Fibroblast of villous mesenchyme (primary cell): ENCODE measurements at places on chromosomes 12 and 14. TPM values are rescaled to one million over a fixed set of nuclear protein-coding genes. Genes with fewer than 3 reads are reported as not detected.

Gene HELB
- 1.7 and 2.3 TPM in 2 replicates for total RNA-seq

Gene LAG3
- 0.43 and 0.64 TPM in 2 replicates for total RNA-seq

Gene PARPBP
- 8.7 and 13.0 TPM in 2 replicates for total RNA-seq

DNA sequence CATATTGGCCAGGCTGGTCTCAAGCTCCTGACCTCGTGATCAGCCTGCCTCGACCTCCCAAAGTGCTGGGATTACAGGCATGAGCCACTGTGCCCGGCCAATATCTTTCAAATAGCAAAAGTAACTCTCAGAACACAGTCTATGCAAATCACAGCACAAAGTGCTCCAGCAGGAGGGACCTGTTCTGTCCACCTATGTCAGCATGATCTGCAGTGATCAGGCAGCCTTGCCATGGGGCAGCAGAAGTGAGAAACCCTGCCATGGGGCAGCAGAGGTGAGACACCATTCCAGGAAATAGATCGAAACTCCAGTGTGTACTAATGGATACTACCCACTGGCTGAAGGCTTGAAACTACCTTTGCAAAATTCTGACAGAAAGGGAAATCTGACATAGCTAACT lies 78.5 kb upstream of the EIF5 start:
- DNase-seq: no peak

DNA sequence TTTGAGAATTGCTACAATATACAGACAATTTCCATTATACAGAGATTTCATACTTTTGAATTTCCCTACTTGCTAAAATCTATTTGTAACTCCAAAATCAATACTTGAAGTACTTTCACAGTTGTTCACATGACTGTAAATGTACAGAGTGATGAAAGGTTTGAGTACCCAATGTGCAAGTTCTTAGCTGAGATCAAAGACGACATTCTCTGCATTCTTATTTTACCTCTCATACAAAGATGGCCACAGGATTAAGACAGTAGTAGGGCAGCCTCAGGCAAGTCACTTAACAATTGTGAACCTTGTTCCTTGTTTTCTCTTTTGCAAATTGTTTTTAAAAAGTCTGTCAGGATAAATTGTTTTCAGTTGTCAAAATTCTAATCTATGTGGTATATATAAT lies 255.9 kb upstream of the KITLG start:
- no peak for DNase-seq

DNA sequence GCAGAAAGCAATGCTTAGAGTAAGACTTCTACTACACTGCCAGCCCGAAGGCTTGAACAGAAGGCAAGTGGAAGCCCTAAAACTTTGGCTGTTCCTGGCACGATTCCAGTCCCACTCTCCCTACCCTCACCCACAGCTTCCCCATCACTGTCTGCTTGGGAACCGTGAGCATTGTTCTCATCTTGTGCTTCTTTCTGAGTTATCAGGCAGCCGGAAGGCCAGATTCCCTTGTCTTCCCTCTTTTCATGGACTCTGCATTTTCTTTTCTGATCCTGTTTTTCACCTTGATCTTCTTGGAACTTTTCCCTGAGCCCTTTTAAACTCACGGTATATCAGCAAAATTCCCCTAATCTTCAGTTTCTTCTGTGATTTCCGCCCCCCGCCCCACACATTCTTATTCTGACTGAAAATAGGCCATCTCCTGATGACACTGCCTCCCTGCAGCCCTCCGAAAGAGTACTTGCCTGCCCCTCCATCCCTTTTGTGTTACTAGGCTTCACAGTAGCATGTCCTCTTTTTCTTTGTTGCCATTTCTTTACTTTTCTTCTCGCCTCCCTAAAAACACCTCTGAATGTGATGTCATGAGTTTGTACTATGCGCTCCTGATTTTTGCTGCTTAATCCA lies 29.9 kb downstream of the RCOR1 start:
- no peak for DNase-seq

DNA sequence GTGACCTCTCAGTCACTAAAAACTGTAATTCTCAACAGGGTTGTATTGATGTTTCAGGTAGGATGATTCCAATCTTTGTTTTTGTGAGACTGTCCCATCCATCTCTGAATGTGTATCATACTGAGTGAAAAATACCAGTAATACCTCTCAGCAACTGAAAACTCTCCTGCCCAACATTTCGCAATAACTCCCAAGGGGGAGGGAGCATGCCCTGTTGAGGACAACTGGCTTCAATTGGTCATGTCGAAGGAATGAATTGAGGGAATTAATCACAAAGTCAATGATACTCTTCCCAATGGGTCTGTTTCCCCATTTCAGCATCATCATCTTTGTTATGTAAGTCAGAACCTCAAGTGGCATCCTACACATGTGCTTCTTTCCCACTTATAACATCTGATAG lies 102.4 kb upstream of the E2F7 start:
- no peak for DNase-seq

DNA sequence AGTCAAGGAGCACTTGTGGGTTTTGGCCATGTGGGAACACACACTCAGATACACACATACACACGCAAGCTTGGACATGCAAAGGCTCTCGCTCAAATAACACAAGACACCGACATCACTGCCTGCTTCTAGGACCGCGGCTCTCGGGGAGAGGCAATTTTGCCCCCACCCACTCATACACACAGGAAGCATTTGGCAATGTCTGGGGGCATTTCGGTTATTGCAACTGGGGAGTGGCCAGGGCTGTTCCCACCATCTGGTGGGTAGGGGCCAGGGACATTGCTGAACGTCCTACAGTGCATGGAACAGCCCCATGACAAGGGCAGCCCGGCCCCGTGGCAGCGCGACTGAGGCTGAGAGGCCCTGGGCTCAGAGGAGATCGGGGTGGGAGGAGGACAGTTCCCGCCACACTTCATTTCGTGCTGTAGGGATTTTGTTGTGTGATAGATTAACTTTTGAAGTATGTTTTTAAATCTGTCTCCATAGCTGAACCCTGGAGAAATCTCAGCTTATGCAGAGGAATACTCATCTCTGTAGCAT lies 35.6 kb downstream of the RIMBP2 start:
- no peak for DNase-seq
